ENCODE measurements at places on chromosomes 12 and 14. TPM values are rescaled to one million over a fixed set of nuclear protein-coding genes. Genes with fewer than 3 reads are reported as not detected.

GRCh38 chr12:69900720-69901131, 75.7 kb downstream of the MYRFL start:
- peaks cover 3% of the 10 kb centered on the region for H3K4me1 ChIP-seq
- H3K4me3 ChIP-seq, result no peak overlapping the region
- no peaks in the 10 kb centered on the region for H3K36me3 ChIP-seq
- H3K27ac ChIP-seq, result no peak overlapping the region
- H3K27me3 ChIP-seq, result no peaks in the 10 kb centered on the region
- peak; percentile 96 for DNase-seq

Gene TOGARAM1
- total RNA-seq, result 59.2 TPM

GRCh38 chr12:76153616-76154015, 69.1 kb upstream of the NAP1L1 start:
- H3K4me3 ChIP-seq, result no peak overlapping the region
- no peak for DNase-seq
- no peaks in the 10 kb centered on the region for H3K27me3 ChIP-seq
- no peaks in the 10 kb centered on the region for H3K36me3 ChIP-seq
- H3K4me1 ChIP-seq, result no peaks in the 10 kb centered on the region
- H3K27ac ChIP-seq, result no peak overlapping the region

DNA sequence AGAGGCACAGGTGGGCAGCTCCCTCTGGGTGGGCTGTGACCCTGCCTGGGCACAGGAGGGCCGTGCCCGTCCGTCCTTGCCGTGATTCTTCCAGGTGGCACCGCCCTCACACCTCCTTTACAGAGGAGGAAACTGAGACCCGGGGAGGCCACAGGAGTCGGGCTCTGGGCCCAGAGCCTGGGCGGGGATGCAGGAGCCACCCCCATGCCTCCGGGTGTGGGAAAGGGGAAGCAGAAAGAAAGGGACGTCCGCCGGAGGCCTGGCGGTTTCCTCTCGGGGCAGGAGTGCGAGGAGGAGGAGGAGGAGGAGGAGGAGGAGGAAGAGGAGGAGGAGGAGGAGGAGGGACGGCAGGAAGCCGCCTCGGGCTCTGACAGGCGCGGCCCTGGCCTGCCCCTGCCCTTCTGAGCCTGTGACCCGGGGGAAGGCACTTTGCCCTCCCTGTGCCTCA, 23.0 kb downstream of the SH2B3 start:
- no peak for DNase-seq
- H3K27ac ChIP-seq, result no peak overlapping the region
- H3K36me3 ChIP-seq, result peaks cover 20% of the 10 kb centered on the region
- H3K4me3 ChIP-seq, result no peak overlapping the region
- peaks cover 38% of the 10 kb centered on the region for H3K4me1 ChIP-seq

- H3K27me3 ChIP-seq, result no peaks in the 10 kb centered on the region
- H3K27ac ChIP-seq, result no peak overlapping the region
- no peak overlapping the region for H3K4me3 ChIP-seq
- H3K4me1 ChIP-seq, result no peaks in the 10 kb centered on the region
Observed at GRCh38 chr14:87002776-87003175, 990.2 kb downstream of the GALC start.
